ENCODE measurements at places on chromosomes 3 and 15.

DNA sequence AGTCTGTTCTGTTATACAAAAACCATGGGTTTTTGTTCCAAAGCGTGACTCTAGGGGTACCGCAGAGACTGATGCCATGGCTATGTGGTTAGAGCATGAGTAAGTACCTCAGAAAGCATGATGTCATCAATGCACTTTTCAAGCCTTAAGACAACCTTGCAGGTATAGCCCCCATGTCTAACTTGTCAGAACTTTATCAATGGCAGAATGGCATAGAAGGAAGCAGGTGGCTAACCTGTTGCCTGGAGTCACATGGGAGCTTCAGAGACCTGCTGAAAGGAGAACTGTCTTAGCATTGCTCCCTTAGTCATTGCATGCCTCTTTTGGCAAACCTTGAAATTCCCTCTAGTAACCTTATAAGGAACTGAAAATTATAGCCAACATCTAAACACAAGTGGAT lies 52.5 kb downstream of the EOMES start:
- peak; percentile 12 for DNase-seq

DNA sequence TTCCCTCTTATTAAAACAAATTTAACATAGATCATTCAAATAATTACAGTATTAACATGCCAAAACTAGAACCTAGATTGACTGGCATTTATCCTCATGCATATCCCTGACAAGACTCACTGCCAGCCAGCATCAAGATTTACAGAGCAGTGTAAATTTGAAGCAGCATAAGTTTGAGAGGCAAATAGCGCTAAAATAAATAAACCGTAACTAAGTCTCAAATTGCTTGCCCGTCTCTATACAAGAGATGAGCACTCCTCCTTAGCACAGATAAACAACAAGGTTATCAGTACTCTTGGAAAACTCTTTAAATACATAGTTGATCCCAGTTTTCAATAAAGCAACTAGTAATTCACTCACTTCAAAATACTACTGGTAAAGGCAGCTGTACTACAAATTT lies 29.6 kb downstream of the MSL2 start:
- no peak for DNase-seq

DNA sequence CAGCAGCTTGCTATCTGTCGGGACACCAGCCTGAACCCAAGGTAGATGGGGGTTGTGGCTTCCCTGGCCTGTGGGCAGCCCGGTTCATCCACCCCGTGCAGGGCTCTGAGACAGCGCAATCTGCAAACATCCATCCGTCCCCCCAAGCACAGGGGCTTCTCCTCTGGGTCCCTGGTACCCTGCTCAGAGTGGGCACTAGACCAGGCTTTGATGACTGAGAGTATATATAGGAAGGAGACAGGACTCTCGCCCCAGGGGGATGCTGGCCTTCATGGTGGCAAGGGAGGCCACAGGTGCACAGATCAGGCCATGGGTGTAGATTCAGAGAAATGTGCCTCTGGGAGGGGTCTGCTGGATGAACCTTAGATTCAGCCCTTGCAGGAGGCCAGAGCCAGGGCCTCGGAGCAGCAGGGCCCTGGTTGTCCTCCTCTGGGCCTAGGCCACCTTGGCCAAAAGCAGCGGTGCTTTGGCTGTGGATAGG lies 40.3 kb downstream of the CFAP100 start:
- DNase-seq: no peak

DNA sequence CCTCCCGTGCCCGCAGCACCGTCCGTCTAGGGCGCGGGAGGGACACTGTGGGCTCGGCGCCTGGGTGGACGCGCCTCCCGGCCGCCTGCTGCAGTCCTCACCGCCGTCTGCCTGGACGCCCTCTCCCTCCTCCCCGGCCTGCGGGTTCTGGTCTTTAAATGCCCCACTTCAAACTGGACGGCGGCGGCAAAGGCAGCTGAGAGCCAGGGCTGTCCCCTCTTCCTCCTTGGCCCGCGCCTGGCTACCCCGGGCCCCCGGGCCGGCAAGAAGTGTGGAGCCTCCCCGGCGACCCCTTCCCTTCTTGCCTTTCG lies 426 bp downstream of the CBLB start:
- no peak for DNase-seq

DNA sequence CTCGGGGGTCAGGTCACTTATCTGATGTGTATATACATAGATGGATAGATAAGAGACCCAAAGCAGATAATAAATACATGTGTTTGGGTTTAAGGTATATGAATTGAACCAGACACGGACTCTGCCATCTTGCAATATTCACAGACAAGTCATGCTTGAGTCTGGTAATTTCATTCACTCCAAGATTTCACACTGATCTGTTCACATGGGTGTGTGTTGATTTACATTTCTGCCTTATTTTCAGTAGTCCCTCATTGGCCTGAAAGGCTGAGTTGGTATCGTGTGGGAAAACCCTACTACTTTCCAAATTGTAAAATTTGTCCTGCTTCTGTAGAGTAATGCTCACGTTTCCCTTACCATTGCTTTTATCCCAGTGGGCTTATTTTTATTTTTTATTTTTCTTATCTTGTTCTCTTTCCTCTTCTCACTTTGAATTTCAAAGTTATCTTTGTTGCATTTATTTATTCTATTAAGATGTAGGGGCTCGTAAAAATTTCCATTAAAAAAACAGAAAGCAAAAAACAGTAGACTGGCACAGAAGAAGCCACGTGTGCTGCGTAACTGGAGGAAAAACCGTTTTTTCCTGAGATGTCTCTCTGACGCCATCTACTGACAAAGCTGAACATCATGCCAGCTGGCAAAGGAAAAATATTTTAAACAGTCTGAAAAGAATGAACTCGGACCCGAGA lies 10.8 kb upstream of the MFSD1 start:
- peak; percentile 68 for DNase-seq

GRCh38 chr15:82995938-82996337 lies 9.9 kb downstream of the RAMAC start:
- DNase-seq: no peak

DNA sequence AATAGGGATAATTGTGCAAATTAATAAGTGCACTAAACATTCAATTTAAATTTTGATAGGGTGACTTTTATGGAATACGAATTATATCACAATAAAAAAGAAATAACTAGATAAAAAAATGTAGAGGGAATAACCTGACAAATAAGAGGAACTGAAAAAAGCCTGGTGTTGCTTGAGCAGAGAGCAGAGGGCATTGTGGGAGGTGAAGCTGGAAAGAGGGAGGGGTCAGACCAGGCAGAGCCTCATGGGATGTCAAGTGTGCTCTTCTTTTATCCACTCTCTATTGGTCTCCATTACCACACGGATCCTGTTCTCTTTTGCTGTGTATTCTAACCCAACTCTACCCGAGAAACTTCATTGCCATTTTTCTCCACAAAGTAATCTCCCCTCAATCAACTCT lies 264.0 kb upstream of the CRBN start:
- no peak for DNase-seq

GRCh38 chr3:131421301-131421700 lies 39.7 kb downstream of the NUDT16 start:
- no peak for DNase-seq

- DNase-seq: no peak
Measured at GRCh38 chr15:70710714-70711113, 52.6 kb downstream of the UACA start.

- no peak for DNase-seq
Measured at GRCh38 chr3:110886222-110886893, 185.3 kb upstream of the NECTIN3 start.

GRCh38 chr3:70603103-70603502 lies 290.7 kb upstream of the MDFIC2 start:
- no peak for DNase-seq

DNA sequence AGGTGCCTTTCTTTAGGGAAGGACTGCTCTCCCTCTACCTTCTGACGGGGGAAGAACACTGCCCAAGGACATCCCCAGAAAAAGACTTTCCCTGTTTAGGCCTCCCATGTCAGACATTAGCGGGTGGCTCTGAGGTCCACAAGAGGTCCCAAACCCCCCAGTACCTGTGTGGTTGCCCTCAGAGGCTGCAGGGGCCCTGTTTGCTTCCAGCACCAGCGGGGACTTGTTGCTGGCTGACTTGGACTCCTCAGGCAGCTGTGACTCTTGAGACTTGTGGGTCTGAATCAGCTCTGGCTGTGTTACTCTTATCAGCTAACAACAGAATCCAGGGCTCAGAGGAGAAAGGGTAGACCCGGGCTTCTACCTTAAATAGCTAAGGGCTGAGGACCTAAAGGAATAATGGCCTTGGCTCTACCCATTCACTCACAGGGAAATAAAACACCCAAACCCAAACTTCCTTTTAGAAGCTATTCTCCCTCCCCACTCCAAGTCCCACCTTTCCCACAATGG lies 39.2 kb downstream of the SEMA3G start:
- no peak for DNase-seq

- DNase-seq: no peak
Measured at GRCh38 chr3:103919327-103919726, 1447.4 kb upstream of the ALCAM start.

- DNase-seq: no peak
Measured at GRCh38 chr15:64763874-64764273, 11.5 kb downstream of the RBPMS2 start.

DNA sequence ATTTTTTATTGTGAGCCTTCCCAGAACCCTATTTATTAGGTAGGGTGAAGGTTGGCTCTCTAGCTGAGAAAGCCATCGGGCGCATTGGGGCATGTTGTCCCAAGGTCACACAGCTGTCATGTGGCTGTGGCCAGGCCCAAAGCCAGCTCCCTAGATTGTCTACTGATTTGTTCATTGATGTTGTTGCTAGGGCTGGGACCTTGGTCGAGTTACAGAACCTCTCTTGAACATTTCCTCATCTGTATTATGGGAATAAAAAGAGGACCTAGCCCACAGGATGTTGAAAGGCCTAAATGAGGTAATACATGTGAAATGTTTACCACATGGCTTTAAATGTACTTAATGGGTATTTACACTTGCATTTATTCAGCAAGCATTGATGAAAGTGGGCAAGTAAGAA lies 252.5 kb downstream of the SUCLG2 start:
- peak; percentile 52 for DNase-seq

- no peak for DNase-seq
Measured at GRCh38 chr3:12489368-12489767, 5.1 kb downstream of the TSEN2 start.

GRCh38 chr3:154779571-154779970 lies 300.5 kb upstream of the MME start:
- DNase-seq: no peak

GRCh38 chr3:186930143-186930640 lies at the start of gene ST6GAL1:
Gene ST6GAL1 (plus strand): TSS chr3:186930526. CDS start chr3:187042704, 112,178 bp downstream.
- DNase-seq: peak; percentile 80

- no peak for DNase-seq
Measured at GRCh38 chr15:45128971-45129639, 574 bp downstream of the DUOXA1 start.

- DNase-seq: no peak
Measured at GRCh38 chr3:108940166-108940565, 13.5 kb downstream of the GUCA1C start.

GRCh38 chr15:53833134-53833624 lies 73.7 kb upstream of the WDR72 start:
- DNase-seq: no peak

- no peak for DNase-seq
Measured at GRCh38 chr3:150723946-150724345, 20.2 kb upstream of the ERICH6 start.

- DNase-seq: no peak
Measured at GRCh38 chr3:54211097-54211496, 88.7 kb downstream of the CACNA2D3 start.
